ENCODE measurements at places on chromosomes 13 and 19.
A peak's percentile ranks its signal among the peaks of the same experiment; 100 is the strongest.

DNA sequence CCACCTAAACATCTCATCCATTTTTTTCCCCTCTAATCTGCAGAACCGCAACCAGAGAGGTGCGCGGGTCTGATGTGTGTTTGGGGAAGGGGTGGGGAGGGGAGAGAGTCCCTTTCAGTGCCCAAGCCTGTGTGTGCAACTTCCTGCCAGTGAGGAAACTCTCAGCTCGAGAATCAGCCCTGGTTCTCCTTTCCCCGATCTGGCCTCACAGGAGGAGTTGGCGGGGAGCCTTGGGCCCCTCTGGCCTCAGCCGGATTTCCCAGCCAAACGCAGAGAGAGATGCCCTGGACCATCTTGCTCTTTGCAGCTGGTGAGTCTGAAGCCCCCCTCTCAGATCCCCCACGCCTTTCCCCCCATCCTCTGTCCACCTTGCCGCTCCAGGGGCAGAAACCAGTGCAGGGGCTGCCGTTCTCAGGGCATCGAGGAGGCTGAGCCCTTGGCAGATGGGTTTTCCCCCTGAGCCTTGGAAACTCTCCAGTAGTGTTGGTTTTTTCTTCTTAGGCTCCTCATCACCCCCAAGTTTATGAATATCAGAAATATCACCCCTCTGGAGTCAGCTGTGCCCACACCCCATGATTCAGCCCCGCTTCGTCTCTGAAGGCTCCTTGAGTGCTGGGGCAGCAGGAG is at the start of gene C19orf38:
Gene C19orf38 (plus strand): TSS at position 186 of the 627 bp plus-strand sequence. CDS start 94 bp downstream, at position 280.
- DNase-seq: no peak

DNA sequence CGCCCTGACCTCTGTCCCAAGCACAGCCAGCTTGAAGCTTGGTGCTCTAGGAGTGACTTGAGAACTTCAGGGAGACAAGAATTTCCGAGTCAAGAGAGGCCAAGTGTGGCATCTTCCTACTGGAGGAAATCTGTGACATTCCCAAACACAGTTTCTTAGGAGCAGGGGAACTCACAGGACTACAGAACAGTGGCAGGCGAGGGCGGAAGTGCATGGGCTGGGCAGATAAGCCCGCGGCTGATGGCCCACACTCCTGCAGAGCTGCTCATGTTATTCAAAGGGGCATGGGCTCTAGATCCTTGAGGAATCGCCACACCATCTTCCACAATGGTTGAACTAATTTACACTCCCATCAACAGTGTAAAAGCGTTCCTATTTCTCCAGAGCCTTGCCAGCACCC is 168.8 kb downstream of the KATNAL1 start:
- DNase-seq: no peak

GRCh38 chr13:110254151-110254679 is 52.7 kb downstream of the COL4A1 start:
- no peak for DNase-seq

GRCh38 chr19:5624018-5624663 is 1.3 kb downstream of the SAFB start:
- DNase-seq: no peak

DNA sequence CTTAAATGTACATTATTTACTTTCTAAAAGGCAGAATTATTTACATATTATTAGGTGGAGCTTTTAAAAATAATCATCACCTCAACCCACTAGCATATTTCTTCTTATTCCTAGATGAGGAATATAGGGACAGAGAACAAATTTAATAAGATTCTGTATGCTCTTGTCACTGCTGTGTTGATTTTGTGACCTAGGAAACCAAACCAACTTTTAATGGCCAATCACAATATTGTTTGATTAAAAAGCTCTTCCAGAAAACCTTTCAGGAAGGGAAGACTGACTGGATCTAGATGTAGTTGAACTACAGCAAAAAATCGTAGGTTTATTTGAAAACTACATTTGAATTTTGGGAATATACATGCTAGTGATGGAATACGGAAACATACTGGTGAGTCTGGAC is 91.8 kb upstream of the RAP2A start:
- DNase-seq: no peak

DNA sequence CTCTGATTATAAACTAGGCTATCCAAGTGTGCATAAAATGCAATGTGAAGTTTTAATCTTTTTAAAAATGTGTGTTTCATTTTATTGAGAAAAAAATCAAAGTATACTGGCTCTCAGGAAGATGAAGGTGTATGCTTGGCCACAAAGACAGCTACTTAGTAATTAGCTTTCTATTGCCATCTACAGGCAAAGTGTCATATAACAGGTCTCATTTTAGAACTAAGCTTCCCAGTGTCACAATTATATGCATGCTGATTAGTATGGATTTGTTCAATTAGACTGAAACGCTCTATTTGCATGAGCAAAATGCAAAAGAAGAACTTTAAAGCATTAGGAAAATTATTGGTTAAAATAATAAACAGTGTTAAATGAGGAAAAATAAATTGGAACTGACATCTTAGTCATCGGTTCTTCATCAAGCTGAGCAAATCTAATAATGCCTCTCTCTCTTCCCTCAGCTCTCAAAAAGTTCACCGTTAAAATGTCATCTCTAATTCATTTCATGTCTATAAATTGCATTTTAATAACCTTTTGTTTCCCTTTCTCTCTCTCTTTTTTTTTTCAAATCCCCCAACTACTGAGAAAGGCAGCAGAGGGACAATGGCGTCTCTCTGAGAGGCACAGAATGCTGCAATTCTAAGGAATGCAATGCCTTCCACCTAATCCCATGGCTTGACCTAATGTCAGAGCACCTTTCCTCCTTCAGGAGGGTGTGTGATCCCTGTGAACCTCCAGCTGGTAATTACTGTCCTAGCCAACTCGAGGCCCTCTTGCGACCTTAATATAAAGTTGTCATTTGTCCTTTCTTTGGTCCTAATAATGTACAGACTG is 313.1 kb upstream of the MAB21L1 start:
- peak; percentile 96 for DNase-seq

GRCh38 chr19:29372461-29372860 is 153.3 kb upstream of the VSTM2B start:
- no peak for DNase-seq

GRCh38 chr13:48496271-48497161 is 36.4 kb downstream of the RCBTB2 start:
- DNase-seq: no peak

DNA sequence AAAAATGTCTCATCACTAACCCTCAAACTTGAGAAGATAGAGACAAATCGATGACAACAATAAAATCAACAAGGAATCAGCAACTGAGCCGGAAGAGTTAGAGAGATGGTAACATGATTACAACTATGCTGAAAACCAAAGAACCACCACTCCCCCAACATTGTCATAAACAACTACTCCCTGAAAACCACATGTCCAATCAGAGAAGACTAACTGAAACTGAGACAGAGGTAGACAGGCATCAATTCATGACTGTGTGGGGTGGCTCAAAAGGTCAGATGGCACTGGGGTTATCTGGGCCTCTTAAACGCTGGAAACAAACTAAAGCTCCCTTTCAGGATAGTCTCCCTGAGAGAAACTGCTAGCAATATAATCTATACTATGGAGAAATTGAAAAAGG is 488.8 kb downstream of the KCTD12 start:
- no peak for DNase-seq

DNA sequence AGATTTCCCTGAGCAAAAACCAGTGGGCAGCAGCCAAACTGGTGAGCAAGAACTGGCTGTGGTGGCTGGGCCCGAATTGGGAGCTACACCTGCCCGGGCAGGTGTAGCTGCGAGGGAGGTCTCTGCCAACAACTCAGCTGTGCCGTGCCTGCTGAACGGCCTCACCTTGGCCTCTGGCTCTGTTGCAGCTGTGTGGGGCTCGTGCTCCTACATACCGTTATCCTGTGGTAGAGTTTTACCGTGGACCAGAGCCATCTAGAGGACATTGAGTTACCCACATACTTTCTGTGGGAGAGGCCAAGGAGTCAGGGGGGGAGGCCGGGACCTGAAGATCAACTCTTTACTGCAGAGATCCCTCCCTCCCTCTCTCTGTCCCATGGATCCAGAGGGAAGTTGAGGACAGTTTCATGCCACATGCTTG is 113.2 kb downstream of the TM9SF2 start:
- DNase-seq: peak; percentile 17

- no peak for DNase-seq
These were observed 394.4 kb downstream of the SPRY2 start for GRCh38 chr13:79946556-79946955.

- DNase-seq: no peak
These were observed 300.6 kb downstream of the COG6 start for GRCh38 chr13:39956036-39956435.

- DNase-seq: peak; percentile 76
These were observed 7.4 kb upstream of the CDC34 start for GRCh38 chr19:524062-524674.

DNA sequence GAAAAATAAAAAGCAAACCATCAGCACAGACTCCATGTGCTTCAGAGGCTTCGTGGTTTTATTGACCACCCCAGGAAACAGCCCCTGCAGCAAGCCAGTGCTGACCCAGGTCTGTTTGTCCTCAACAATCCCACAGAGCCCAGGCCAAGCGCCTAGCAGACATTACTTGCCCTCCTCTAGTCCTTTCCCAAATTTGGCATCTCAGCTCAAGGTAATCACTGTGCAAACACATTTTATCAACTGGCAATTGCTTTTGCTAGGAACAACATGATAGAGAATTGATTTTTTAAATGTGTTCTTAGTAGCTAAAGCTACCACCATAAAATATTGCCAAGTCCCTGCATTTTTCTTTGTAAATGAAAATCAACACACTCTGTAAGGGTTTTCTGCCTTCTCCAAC is 121.8 kb downstream of the STOML3 start:
- no peak for DNase-seq

DNA sequence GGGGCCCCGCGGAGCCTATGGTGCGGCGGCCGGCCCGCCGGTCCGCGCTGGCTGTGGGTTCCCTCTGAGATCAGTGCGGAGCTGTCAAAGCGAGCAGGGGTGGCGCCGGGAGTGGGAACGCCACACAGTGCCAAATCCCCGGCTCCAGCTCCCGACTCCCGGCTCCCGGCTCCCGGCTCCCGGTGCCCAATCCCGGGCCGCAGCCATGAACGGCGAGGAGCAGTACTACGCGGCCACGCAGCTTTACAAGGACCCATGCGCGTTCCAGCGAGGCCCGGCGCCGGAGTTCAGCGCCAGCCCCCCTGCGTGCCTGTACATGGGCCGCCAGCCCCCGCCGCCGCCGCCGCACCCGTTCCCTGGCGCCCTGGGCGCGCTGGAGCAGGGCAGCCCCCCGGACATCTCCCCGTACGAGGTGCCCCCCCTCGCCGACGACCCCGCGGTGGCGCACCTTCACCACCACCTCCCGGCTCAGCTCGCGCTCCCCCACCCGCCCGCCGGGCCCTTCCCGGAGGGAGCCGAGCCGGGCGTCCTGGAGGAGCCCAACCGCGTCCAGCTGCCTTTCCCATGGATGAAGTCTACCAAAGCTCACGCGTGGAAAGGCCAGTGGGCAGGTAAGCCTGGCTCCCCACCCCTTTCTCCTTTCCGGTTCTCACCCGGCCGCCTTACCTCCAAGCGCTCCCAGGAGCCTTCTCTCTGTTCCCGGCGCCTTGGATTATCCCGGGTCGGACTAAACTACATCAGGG is at the start of gene PDX1:
Gene PDX1 (plus strand): TSS at position 67 of the 743 bp plus-strand sequence. CDS start 139 bp downstream, at position 206.
- DNase-seq: no peak

- DNase-seq: no peak
These were observed 375.8 kb upstream of the TSHZ3 start for GRCh38 chr19:31725051-31725450.

DNA sequence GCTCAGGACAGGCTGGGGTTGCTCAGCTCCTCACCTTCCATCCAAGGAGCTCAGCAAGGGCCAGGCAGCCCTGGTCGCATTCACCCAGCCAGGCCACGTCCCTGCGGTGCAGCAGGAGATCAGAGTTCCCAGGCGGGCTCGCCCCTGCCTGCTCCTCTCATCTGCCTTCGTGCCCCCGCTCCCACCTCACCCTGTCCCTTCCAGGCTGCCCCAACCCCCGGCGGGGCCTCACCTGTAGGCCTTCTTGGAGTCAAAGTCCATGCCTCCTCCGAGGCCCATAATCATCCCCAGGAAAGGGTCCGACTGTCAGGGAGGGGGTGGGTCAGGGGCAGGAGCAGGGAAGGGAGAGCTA is 1.3 kb upstream of the RINL start:
- DNase-seq: no peak
